ENCODE measurements at places on chromosomes 16 and 17.

- DNase-seq, result peak; percentile 99
Observed at GRCh38 chr17:31596382-31597323, 205.2 kb downstream of the RAB11FIP4 start.

DNA sequence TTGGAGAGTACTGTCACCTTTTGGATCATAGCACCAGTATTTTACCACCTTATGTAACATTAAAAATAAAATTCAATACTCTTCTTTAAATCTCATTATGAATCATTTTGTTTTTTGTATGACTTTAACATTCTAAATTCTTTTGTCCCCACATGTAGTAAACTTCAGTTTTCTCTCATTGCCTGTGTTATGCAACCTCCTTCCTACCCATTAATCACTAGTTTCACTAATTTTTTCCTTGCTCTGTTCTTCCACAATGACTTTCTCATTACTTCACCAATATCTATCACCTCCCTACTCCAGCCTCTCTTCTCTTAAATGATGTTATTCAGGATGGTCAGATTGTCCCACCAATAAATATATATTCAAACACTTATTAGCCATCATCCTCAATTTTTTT, 68.7 kb downstream of the TTC19 start:
- DNase-seq, result peak; percentile 35

DNA sequence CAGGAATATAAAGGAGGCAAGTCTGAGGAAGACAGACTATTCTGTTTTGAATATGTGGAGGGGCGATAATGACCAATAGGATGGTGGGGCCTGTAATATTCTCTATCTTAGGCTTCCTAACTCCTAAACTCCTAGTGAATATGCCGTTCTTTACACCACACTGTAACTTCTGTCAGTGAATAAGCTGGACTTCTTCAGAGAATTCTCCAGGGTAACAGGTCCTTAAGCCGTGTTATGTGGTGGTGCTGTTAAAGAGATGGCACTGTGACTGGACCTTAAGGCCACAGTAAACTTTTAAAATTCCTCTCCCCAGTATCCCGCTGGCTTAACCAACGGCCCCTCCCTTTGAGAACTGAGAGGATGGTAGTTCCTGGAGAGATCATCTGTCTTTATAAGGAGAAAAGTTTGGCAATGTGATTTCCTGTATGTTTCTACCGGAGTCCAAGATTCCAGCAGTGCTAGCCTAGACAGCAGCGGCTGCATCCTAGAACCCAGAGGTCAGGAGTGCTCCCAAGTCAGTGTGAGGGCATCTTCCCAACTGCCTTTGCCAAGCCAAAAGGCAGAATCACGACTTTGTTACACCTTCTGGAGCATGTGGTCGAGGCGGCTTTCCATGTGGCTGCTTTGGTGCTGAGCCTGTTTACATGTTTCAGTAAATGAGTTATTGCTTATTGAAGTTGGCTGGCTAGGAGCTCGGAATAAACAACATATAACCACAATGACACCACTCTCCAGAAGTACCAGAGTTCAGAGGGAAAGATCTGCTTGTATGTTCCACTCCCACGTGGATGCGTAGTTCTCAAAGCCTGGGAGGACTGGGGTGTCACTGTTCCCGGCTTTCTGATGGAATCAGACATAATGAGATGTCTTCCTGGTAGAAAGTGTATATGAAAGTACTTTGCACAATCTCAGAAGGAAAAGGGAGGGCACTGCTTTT, 41.0 kb downstream of the TUBD1 start:
- peak; percentile 100 for DNase-seq

GRCh38 chr16:77834635-77835540, 46.5 kb downstream of the VAT1L start:
- DNase-seq, result peak; percentile 91

DNA sequence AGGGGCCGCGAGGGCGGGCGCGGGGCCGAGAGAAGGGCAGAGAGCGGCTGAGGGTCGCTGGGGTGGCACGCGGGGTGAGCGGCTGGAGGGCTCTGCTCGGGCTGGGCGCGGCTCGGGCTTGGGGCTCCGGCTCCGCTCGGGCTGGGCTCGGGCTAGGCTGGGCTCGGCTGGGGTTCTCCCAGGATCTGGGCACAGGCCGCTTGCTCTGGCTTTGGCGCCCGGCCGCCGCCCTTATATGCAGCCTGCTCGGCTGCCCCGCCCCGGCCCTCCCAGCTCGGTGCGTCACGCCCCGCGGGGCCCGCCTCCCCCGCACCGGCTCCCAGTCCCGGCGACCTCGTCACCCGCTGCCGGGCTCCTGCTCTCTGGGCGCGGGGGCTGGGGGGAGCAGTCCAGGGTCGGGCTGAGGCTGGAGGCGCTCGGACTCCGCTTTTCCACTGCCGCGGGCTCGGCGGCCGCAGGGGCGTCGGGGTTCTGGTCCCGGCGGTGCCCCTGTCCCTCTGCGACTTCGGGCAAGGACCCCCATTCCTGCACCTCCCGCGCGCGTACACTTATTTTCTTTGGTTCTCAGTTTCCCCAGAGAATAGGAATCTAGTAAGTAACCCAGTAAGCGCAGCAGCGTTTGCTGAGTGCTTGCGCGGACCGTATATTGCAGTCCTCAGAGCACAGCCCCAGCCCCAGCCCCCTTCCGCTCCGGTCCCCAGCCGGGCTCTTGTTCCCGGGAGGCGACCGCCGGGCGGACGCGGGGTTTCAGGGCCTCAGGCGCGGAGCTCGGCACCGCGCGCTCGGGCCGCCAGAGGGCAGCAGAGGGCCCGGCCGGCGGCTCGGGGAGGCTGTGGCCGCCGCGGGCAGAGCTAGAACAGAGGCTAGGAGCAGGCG, at the start of gene RASD1:
Gene RASD1 (minus strand): TSS at position 207 of the 876 bp plus-strand sequence. CDS start 214 bp downstream, outside the sequence.
- DNase-seq, result peak; percentile 87

- no peak for DNase-seq
Observed at GRCh38 chr16:89150981-89151380, 20.6 kb upstream of the CDH15 start.

GRCh38 chr17:37643869-37644268, 623 bp upstream of the DDX52 start:
- DNase-seq, result peak; percentile 1

- no peak for DNase-seq
Observed at GRCh38 chr16:85674828-85675227, 13.9 kb downstream of the GINS2 start.

- peak; percentile 12 for DNase-seq
Observed at GRCh38 chr17:41907633-41908539, 10.9 kb downstream of the ACLY start.

DNA sequence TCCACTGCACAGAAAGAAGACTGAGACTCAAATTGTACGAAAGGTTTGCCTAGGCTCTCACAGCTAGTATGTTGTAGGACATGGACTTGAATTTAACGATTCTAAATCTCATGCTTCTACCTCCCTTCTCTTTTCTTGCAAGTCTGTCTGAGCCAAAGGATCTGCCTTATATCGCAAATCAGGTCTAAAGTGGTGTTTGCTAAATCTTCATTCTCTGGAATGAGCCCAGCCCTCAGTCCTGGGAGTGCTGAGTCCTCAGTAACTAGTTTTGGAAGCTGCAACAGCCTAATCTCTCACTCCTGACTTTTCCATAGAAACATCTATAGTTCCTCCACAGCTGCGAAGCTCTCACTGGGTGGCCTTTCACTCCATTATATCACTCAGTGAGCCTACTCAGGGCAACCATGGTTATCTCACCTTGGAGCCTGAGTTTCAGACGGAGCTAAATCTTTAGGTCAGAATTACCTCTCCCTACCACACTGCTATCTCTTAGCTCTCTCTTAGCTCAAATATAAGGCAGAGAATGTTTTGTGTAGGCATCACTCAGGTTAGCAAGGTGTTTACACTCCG, 575.5 kb upstream of the C16orf82 start:
- no peak for DNase-seq

DNA sequence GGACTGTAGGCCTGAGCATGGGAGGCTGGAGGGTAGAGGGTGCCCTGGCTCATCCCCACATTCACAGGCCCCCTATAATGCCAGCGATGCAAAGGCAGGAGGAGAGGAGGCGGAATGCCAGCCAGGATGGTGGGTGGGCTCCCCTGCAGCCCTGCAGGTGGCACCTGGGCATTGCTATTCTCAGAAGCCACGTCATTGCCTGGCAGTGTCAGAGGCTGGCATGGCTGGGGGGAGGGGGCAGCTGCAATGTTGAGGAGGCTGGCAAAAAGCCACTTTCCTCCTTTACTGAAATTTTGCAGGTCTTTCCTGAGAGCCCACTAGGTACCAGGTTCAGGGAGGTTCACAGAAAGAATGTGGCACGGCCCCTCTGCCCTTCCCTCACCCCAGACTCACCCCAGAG, 36.2 kb downstream of the RAB11FIP4 start:
- no peak for DNase-seq

- DNase-seq, result no peak
Observed at GRCh38 chr16:57680842-57681375, 12.8 kb downstream of the ADGRG3 start.

DNA sequence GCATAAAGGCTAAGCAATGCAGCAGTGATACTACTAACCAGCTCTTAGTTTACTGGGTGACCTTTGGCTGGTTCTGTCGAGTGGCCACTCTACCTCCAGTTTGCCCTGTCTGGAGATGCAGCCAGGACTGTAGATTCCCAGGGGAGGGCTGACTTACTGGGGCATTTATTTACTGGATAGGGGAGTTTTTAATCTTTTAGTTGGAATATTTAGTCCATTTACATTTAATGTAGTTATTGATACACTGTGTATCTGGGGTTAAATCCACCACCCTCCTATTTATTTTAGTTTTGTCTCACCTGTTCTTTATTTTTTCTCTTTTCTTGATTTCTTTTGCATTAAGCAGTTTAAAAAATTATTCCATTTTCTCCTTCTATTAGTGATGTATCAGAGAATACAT, 112.9 kb downstream of the RPTOR start:
- no peak for DNase-seq

- peak; percentile 100 for DNase-seq
Observed at GRCh38 chr16:55499951-55500529, 8.8 kb upstream of the LPCAT2 start.

- DNase-seq, result no peak
Observed at GRCh38 chr17:43213545-43213944, 1.9 kb downstream of the TMEM106A start.

DNA sequence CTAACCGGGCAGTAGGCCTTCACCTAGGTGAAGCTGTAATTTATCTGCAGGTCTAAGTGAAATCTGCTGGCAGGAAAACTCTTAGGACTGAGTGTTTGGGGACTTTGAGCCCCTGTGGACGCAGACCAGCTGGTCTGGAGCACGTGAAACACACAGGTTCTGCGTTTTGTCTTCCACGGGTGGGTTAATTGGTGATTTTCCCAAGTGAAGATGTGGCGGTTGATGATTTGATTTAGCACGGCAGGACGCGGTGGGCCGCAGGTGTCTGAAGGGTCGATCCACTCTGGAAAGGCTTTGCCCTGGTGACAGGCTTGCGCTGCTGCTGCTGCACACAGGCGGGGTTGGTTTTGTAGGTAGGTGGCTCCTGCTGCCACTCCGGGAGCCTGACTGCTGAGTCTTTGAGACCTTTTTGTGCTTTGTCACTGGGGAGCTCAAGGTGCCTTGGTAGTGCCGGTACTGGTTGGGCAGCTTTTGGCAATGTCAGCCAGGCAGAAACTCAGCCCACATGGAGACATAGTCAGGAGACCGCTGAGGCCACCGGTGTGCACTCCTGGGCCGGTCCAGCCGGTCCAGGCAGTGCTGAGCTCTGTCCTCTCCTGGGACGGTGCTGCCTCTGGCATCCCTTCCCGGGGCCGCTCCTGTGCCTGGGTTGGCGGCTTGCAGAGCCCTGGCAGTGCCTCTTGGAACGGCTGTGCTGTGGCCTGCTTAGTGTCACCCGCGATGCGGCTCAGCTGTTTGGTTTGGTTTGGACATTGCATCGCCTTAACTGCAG, 2.3 kb downstream of the BAIAP2 start:
- no peak for DNase-seq

DNA sequence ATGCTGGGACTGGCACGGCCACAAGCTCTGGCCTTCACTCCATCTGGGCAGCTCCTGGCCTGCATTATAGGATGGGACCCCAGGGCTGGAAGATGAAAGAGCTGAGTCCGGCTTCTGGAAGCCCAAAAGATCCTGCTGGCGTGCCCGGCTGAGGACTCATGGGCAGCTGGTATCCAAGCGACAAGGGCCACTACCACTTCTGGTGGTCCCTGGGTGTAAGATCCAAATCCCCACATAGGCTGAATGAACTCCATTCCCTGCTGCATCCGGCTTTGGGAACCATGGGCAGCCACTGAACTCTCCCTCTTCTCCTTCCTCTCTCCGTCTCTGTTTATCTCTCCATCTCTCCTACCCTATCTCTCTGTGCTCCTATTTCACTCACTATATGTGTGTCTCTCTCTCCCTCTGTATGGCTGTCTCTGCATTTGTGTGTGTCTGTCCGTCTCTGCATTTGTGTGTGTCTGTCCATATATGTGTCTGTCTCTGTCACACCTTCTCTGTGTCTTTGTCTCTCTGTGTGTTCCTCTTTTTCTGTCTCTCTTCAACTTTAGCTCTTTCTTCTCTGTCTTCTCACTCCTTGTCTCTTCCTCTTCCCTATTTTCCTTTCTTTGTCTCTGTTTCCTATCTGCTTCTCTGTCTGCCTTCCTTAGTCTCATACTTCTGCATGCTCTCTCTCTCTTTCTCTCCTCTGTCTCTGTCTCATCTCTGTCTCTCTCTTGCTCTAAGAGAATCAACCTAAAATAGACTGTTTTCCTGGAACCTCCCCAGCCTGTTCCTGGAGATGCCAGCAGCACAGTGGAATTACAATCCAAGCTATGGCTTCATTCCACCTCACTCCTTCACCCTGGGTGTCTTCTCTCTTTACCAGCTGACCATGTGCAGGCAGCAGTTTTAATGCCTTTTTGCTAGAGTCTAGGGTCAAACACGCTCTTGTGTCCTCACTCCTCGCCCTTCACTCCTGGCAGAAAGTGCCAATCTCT, 60.4 kb upstream of the IRX6 start:
- no peak for DNase-seq

GRCh38 chr17:74860872-74861661, 1.4 kb upstream of the GRIN2C start:
- no peak for DNase-seq

- no peak for DNase-seq
Observed at GRCh38 chr17:37698911-37699255, 46.0 kb downstream of the HNF1B start.

DNA sequence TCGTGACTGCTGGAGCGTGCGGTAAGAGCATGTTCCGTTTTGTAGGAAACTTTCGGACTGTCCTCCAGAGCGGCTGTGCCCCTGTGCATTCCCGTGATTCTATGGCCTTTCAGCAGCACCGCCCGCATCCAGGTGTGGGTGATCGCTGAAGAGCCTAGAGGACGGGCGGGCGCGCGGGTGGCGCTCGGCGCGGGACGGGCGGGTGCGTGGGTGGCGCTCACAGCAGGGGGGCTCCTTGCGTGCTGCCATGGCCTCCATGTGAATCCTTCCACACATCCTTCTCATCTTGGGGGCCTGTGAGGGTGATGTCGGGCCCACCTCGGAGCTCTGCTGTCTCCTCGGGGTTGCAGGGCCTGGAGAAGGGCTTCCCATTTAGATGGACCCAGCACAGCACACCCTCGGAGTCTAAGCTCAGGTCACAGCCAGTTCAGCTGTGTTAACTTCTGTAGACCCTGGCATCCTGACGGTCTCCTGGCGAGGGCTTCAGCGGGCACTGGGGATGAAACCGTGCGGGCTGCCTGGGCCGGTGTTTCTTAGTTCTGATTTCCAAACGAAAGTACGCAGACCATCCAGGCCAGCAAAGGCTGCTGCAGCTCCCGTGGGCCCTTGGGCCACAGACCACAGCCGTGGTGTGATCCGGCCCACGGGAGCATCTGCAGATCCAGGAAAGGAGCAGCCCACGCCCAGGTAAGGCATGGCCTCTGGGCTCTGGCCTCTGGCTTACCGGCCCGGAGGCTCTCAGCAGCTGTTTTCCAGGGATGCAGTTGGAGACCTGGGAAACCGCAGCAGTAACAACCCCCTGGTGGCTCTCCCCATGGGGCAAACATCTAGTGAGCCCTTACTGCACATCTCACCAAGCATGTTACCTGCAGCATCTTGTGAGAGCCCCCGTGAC, 339.4 kb downstream of the FOXL1 start:
- DNase-seq, result no peak

Measured in AG10803 (cell line).